ENCODE measurements at places on chromosomes 11 and 22. TPM values are rescaled to one million over a fixed set of nuclear protein-coding genes. Genes with fewer than 3 reads are reported as not detected.

The CCDC116 gene
- total RNA-seq: not detected

The MS4A4A gene
- total RNA-seq: not detected

The WDR74 gene
- total RNA-seq: 65.8 TPM

The RAG2 gene
- total RNA-seq: not detected

The YPEL4 gene
- total RNA-seq: not detected

The ATXN10 gene
- 77.1 TPM for total RNA-seq

The TRABD gene
- 65.8 TPM for total RNA-seq

The CHEK2 gene
- 33.8 TPM for total RNA-seq

The SPDYC gene
- not detected for total RNA-seq

The ANO3 gene
- total RNA-seq: not detected

The ADM gene
- 23.7 TPM for total RNA-seq

The TBX10 gene
- total RNA-seq: not detected

The OOSP4B gene
- total RNA-seq: not detected

The ARHGAP20 gene
- not detected for total RNA-seq

The DESI1 gene
- total RNA-seq: 126 TPM

The CD3G gene
- total RNA-seq: not detected

The CBLIF gene
- not detected for total RNA-seq

The LMO2 gene
- 1.1 TPM for total RNA-seq

The SELENOO gene
- 48.0 TPM for total RNA-seq

The OR10S1 gene
- total RNA-seq: not detected

The LRRC56 gene
- 0.34 TPM for total RNA-seq

The MMP27 gene
- total RNA-seq: not detected

The PHLDA2 gene
- total RNA-seq: 70.2 TPM

The DUSP8 gene
- 0.68 TPM for total RNA-seq

The SLC22A8 gene
- not detected for total RNA-seq

The RCOR2 gene
- 0.23 TPM for total RNA-seq

The EFCAB6 gene
- 0.11 TPM for total RNA-seq

The RBFOX2 gene
- total RNA-seq: 92.4 TPM

The ZC3H7B gene
- total RNA-seq: 36.2 TPM
